Type B pancreatic cell (in vitro differentiated cells): ENCODE measurements at places on chromosomes 7 and 10.

DNA sequence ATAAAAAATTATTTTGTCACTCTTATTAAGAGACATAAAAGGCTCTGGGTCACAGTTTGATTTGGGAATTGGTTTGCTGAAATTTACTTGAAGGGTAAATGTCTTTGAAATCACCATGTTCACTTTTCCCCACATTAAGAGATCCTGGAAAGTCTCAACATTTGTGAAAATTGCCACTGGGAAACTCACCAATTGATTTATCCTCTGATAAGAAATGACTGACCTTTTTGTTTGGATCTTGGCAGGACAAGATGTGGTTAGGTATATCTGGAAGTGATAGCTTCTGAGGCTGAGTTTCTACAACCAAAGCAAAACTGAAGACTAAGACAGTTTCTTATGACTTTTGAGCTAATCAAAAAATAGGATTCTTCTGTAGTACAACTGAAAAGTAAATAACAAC is 107.1 kb upstream of the TMEM106B start:
- no peak for DNase-seq

DNA sequence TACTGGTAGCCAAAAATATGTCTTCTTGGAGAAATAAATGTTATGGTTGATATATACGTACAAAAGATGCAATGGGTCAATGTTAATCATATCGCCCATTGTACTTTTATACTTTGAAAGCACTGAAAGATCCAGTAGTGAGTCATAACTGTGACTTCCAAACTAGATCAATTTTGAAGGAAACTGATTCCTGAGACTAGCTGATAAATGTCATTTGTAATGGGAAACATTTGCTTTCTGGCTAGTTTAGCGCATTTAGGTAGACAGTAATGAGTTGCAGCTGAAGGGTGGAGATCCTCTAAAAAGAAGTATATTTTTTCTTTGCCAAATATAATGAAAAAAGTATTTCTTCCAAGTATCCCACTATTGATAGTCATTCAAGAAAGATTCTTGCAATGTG is 53.5 kb upstream of the ARHGAP21 start:
- no peak for DNase-seq

- DNase-seq: no peak
These were observed 351.4 kb downstream of the PAXIP1 start for GRCh38 chr7:154651501-154651900.

GRCh38 chr7:142770661-142771352 is at the start of gene PRSS2:
Gene PRSS2, plus strand, starts transcription at chr7:142770970. Its CDS starts 13 bp downstream, at chr7:142770983.
- DNase-seq: no peak

GRCh38 chr7:26584987-26585665 is 279.3 kb downstream of the SKAP2 start:
- no peak for DNase-seq

- no peak for DNase-seq
These were observed 188.6 kb downstream of the MTERF1 start for GRCh38 chr7:91691865-91692264.
